ENCODE measurements at places on chromosomes 4 and X.

DNA sequence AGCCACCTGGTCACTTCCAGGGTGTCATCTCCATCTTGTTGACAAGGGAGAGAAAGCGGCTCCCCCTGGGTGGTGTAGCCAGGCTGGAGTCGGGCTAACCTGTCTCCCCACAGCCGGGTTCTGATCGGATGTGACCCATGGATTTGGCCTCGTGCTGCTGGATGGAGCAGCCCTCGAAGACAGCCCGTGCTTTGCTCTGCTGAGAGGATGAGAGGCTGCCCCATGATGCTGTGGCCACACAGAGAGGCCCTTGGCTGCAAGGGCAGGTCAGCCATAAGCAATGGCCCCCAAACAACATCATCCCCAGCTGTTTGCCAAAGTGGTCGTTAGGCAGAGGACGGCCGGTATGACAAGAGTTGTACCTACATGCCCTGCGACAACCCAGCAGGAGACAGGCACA is 106.6 kb downstream of the HMX1 start:
- no peak for DNase-seq

DNA sequence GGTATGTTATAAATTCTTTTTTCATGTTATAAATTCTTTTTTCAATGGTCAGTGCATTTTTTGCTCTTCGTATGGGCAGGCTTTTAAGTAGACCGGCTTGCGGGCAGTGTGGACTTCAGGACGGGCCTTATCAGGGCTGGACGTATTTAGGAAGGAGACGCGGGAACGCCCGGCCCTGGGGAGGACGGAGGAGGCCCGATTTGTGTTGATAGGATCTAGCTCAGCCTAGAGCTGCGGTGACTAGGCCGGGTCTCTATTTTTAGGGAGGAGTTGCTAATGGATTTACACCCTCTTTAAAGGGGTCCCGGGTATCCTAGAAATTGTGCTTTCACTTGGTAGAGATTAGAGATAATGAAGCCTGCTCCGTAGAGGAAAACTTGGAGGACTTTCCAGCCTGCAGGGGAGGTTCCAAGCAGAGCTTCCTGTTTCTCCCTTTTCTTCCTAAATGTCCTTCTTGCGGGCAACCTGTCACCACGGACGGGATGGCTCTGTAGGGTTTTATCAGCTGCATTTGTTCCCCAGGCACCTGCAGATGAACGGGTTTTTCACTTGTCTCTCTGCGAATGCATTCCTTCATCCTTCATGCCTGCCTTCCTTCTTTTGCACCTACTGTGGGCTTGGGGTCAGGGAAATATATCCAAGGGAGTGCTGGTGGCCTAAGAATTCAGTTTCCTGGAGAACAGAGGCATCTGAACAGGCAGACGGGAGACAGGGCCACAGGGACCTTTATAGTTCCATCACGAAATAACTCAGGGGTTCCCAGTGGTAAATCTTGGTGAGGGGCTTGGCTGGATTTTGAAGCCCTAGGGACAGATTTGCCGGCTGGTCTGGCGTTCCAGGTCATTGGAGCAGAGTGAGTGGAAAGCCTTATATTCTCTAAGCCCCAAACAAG is 1.4 kb downstream of the CD99 start:
- DNase-seq = no peak

DNA sequence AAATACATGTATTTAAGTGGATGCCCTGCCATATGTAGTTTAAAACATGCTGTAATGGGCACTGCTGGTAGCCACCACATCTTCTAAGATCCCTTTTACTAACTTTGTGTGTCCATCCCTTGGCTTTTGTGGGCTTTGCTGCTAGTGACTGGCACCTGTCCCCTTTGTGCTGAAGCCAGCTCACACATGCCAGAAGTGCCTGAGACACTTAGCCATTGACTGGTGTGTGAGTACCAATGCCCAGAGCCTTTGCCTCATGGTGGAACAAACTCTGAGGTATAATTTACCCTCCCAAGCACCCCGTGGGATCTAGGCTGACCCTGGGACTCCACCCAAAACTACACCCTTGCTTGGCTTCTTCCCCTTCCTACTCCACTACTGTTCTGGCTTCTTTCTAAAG is 33.0 kb downstream of the ARHGAP6 start:
- DNase-seq = no peak

GRCh38 chrX:38859602-38860001 is 58.3 kb downstream of the MID1IP1 start:
- DNase-seq = no peak

DNA sequence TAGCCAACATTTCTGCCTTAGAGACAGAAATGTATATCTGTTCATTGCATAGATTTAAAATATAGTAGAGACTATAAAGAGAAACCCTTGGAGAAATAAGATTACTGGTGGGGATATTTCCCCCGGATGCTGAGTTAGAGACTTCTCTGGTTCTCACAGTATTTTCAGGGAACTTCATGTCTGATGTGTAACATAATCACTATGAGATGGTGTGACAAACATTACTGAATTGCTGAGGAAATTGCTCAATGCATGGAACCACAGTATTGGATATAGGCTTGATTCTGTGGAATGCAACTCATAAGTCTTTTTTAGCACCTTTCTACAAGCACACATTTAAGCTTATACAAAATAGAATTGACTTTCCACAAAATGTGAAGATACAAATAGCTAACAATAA is 152.7 kb downstream of the SOWAHB start:
- no peak for DNase-seq

GRCh38 chrX:22220941-22221340 is 51.8 kb upstream of the CBLL2 start:
- no peak for DNase-seq

DNA sequence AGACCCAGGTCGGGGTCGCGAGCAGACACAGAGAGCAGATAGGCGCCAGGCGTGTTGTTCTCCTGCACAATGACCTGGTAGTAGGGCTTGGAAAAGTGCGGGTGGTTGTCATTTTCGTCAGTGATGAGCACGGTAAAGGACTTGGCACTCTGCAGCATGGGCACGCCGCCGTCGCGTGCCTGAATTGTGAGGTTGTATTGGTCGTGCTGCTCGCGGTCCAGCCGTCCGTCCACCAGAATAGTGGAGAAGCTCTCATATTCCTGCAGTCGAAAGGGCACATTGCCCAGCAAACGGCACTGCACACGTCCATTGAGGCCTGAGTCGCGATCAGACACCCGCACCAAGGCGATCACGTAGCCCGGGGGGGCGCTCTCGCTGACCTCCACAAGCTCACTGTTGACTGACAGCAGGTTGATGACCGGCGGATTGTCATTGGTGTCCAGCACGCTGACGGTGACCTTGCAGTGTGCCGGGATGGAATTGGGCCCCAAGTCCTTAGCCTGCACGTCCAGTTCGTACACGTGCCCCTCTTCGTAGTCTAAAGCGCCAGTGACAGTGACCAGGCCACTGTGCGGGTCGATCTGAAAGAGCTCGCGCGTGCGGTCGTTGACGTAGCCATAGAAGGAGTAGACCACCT is 2.8 kb downstream of the PCDH19 start:
- DNase-seq = no peak

DNA sequence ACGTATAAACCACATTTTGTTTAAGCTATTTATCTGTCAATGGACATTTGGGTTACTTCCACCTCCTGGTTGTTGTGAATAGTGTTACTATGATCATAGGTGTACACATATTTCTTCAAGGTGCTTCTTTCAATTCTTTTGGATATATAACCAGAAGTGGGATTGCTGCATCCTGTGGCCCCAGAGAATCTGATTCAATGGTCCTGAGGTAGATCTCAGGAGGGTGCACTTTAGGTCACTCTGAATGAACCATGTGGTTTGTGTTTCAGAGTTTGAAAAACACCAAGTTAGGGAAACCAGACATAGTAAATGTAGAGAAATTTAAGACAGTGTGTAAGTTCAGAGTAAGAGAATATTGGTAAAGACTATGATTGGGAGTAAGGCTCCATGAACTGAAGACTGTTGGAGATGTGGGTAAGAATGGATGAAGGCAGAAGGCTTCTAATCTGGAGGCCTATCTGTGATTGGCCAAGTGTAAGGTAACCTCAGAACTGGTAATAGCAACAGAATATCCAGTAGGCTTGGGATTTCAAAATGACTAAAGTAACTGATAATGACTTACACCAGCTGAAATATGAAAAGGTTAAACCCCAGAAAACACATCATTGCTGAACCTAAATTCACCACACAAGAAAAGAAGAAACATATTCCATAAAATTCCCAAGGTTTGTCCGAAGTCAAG is 236.9 kb downstream of the CAMK2D start:
- DNase-seq = no peak
